Progenitor cell of endocrine pancreas (in vitro differentiated cells): ENCODE measurements at places on chromosomes 16 and 17. TPM values are rescaled to one million over a fixed set of nuclear protein-coding genes. Genes with fewer than 3 reads are reported as not detected.

- no peak overlapping the region for H3K4me3 ChIP-seq
- H3K36me3 ChIP-seq, result no peaks in the 10 kb centered on the region
- H3K4me1 ChIP-seq, result no peaks in the 10 kb centered on the region
- peaks cover 24% of the 10 kb centered on the region for H3K27me3 ChIP-seq
- no peak overlapping the region for H3K27ac ChIP-seq
Observed at GRCh38 chr17:77859035-77859810, 99.3 kb upstream of the TNRC6C start.

DNA sequence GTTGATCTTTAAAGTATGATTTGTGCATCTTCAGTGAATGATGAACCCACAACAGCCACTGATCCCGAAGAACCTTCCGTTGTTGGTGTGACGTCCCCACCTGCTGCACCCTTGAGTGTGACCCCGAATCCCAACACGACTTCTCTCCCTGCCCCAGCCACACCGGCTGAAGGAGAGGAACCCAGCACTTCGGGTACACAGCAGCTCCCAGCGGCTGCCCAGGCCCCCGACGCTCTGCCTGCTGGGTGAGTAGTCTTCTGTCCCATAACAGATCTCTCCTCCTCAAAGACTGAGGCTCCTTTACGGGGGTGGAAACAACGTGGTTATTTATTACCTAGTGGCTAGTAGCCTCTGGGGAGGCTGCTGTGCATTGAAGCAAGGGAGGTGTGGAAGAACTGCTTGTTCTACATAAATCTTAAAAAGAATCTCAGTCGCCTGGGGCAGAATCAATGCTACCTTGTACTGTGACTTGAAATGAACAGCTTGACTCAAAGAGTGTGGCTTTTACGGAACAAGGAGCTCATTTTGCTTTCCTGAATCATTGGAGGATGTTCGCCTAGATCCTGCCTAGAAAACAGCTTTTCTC is 63.0 kb upstream of the CLEC18A start:
- no peak for DNase-seq
- peaks cover 21% of the 10 kb centered on the region for H3K4me1 ChIP-seq
- no peak overlapping the region for H3K27ac ChIP-seq
- no peaks in the 10 kb centered on the region for H3K27me3 ChIP-seq
- H3K4me3 ChIP-seq, result no peak overlapping the region

DNA sequence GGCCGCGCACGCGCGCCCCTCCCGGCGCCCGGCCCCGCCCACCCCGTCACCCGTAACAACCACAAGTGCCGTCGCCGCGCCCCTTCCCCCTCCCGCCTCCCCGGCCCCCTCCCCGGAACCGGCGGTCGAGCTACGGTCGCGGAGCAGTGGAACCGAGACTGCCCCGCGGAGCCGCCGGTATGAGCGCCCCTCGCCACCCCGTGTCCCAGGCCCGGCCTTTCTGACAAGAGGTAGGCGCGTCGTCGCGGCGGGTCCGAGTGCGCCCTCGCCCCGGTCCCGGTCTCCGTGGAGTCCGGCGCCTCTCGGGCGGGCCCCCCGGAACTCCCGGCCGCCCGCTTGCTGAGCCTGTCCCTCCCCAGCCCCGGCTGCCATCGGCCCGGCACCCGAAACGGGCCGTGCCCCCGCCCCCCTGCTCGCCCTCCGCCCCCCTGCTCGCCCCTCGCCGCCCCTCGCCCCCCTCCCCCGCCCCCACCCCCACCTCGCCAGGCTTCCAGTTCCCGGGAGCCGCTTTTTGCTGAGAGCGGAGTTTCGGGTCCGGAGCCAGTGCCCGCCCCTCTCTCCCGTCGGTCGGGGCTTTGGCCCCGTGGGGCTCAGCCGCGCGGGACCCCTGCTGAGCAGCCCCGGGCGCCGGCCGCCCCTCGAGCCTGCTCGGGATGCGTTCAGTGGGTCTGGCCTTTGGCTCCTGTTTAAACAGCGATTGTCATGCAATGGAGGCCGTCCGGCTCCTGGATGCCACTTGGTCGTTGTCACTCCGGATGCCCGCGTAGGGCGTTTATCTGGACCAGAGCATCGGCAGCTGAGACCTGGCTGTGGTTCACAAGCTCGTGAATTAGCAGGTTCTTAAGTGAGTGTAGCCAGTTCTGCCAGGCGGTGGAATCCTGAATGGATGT is at the start of gene SEC14L1:
Gene SEC14L1 (plus strand): TSS at position 92 of the 890 bp plus-strand sequence. CDS start 2,628 bp downstream, outside the sequence.
- peak; percentile 28 for DNase-seq
- peaks cover 20% of the 10 kb centered on the region for H3K4me1 ChIP-seq
- peaks cover 1% of the 10 kb centered on the region for H3K36me3 ChIP-seq

DNA sequence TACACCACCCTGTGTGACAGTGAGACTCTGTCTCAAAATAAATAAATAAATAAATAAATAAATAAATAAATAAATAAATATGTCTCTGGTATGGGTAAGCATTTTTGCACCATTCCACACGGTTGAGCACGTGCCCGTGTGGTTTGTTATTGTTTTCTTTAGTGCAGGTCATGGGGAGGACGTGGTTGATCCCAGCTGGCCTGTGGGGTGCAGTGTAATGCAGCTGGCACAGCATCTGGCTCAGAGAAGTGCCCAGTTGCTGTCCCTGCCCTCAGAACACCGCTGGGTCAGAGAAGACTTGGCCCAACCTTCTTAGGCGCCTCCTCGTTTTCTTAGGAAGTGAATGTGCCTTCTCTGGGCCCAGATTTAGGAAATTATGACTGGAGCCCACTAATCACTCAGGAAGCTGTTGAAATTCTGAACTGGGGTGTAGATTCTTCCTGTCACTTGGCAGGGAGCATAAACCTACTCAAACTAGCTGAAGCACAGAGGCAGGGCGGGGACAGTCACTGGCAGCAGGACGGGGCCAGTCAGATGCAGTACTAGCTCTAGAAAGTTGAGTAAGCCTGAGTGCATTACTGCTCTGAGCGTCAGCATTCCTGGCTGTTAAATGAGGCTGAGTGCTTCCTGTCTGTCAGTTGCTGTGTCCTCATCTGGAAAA is 85.9 kb downstream of the SNX29 start:
- no peaks in the 10 kb centered on the region for H3K27me3 ChIP-seq
- no peaks in the 10 kb centered on the region for H3K4me1 ChIP-seq
- DNase-seq, result no peak
- no peaks in the 10 kb centered on the region for H3K36me3 ChIP-seq
- no peak overlapping the region for H3K27ac ChIP-seq

- no peak for DNase-seq
- H3K4me3 ChIP-seq, result no peak overlapping the region
- no peaks in the 10 kb centered on the region for H3K36me3 ChIP-seq
- H3K27ac ChIP-seq, result no peak overlapping the region
Observed at GRCh38 chr16:8655184-8655717, 19.2 kb upstream of the ABAT start.

DNA sequence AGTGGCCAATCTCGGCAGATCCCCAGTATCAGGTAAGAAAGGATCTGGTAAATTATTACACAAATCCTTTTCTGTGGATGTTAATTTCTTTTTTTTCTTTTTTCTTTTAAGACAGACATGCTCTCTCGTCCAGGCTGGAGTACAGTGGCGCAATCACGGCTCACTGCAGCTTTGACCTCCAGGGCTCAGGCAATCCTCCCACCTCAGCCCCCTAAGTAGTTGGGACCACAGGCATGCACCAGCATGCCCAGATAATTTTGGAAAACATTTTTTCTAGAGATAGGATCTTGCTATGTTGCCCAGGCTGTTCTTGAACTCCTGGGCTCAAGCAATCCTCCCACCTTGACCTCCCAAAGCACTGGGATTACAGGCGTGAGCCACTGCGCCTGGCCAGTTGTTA is 54.0 kb downstream of the GAS7 start:
- DNase-seq, result no peak
- no peaks in the 10 kb centered on the region for H3K36me3 ChIP-seq
- no peak overlapping the region for H3K4me3 ChIP-seq
- no peaks in the 10 kb centered on the region for H3K4me1 ChIP-seq
- H3K27ac ChIP-seq, result no peak overlapping the region
- H3K27me3 ChIP-seq, result no peaks in the 10 kb centered on the region

DNA sequence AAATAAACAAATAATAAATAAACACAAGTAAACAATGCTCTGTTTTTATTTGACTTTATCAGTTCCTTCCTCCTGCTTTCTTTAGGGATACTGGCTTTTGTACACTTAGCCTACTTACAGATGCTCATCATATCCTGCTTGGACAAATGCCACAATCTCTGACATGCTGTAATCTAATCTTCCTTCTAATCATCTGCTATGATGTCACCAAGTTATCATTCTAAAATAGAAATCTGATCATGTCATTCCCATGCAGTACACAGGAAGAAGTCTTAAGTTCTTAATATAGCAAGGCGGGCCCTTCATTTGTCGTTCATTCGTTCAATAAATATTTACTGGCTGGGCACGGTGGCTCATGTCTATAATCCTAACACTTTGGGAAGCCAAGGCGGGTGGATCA is 9.1 kb upstream of the UBB start:
- no peaks in the 10 kb centered on the region for H3K27me3 ChIP-seq
- no peak overlapping the region for H3K27ac ChIP-seq
- H3K36me3 ChIP-seq, result no peaks in the 10 kb centered on the region
- DNase-seq, result no peak

GRCh38 chr17:63431618-63431938 is 14.5 kb downstream of the CYB561 start:
- no peak for DNase-seq
- H3K36me3 ChIP-seq, result peaks cover 2% of the 10 kb centered on the region
- peak overlapping the region; percentile 2 for H3K4me3 ChIP-seq
- peaks cover 6% of the 10 kb centered on the region for H3K27me3 ChIP-seq

GRCh38 chr17:7856011-7856810 is 1.1 kb downstream of the NAA38 start:
- peaks cover 6% of the 10 kb centered on the region for H3K4me1 ChIP-seq
- H3K4me3 ChIP-seq, result no peak overlapping the region
- peaks cover 23% of the 10 kb centered on the region for H3K36me3 ChIP-seq
- peak overlapping the region; percentile 89 for H3K27ac ChIP-seq
- DNase-seq, result no peak

DNA sequence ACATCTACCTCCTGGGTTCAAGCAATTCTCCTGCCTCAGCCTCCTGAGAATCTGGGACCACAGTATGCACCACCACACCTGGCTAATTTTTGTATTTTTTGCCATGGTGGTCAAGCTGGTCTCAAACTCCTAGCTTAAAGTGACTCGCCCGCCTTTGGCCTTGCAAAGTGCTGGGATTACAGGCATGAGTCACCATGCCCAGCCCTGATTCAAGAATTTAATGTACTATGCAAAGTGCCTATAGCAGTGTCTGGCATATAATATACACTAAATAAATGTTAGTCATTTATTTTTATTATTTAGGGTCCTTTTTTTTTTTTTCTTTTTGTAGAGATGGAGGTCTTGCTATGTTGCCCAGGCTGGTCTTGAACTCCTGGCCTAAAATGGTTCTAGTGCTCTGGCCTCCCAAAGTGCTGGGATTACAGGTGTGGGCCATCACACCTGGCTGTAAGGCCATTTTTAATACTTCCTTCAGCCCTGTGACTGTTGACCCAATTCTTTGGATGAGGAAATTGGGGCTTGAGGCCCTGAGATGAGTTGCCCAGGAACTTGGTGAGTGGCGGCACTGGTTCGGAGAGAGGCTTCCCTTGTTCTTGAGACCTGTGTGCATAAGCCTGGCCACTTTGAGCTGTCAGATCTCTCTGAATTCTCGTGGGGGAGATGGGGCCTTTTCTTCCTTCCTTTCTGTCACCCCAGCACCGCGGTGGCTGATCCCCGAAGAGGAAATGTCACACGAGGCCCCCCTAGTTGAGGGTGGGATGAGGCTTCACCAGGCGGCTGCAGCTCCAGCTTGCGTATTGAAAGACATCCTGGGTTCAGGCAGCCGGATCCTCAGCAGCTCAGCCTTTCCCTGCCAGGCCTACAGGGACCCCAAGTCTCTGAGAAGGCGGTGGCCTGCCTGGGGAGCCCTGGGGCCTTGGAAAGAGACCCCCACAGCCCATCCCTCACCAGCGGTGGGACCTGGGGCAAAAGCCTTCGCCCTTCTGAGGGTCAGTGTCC is 38.7 kb downstream of the LAT start:
- no peak overlapping the region for H3K4me3 ChIP-seq
- H3K27ac ChIP-seq, result no peak overlapping the region
- H3K36me3 ChIP-seq, result no peaks in the 10 kb centered on the region

VAT1L gene
- 0.67 and 1.1 TPM in 2 replicates for total RNA-seq

GNAO1 gene
- 13.6 and 14.6 TPM in 2 replicates for total RNA-seq

SPSB3 gene
- 47.8 and 50.2 TPM in 2 replicates for total RNA-seq

HASPIN gene
- total RNA-seq, result 8.5 and 8.6 TPM in 2 replicates
